NCI-H524 (cell line): ENCODE measurements at places on chromosomes 1 and 21.

DNA sequence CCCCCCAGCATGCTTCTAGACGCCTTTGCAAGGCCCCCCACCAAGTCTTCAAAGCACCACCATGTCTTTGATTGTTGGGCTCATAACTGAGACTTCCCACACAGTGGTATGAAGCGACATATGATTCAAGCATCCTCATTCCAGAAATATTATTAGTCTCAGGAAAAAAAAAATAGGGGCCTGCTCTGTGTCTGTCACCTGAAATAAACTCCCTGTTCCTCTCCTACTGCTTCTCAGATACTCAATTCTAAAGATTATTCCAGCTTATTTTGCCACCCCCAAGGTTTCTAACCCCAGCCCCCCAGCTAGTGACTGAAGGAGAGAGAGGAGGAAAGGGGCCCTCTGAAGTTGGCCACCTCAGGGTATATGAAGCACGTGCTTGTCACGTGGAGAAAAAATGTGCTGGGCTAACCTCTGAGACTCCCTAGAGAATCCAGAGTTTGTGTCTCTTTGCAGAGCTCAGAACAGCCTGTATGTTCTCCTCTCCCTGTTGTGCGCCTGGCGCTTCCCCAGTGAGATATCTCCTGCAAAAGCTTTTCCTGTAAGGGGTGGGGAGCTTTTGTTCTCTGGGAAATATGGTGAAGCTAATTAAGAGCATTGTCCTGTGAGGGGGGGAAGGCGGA lies 35.9 kb upstream of the RASAL2 start:
- DNase-seq, result no peak

DNA sequence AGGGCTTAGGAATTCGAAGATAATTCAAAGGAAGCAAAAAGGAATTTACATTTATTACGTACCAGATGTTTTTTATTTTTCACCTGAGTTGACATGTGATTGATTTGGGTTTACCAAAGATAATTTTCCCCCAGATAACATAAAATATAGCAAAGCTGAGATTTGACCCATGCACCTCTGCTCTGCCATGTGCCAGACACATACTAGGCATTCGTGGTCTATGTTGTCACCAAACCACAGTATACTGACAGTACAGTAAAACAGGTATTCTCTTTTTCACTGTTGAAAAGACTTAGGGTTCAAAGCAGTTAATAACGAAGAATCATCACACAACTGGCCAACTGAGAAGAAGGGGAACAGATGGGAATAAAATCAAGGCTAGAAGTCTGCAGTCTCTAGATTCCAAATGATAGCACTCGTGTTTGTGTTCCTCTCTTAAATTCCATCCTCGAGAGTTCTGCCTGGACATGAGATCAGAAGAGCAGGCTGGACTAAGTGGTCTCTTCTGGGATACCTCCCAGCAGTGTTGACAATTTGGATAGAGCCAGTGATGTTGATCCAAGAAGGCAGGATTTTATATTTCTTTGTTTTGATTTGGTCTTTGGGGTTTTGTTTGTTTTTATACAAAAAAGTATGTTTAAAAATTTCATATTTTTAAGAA lies 85.3 kb upstream of the RAVER2 start:
- no peak for DNase-seq

DNA sequence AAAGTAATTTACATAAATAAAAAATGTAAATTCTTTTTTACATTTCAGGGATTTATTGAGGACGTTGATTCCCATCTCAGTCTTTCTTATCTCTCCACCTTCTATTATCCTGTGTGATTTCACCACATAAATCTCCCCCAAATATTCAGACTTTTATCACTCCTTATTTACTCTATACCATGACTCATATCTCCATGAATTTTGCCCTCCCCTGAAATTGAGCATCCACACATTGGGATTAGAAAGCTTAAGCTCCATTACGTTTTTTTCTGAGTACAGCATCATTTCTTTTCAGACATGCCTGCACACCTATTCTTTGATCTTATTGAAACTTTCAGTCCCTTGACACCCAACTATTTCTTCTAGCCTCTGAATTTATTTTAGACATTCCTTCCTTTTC lies 111.2 kb downstream of the IFI44 start:
- DNase-seq, result no peak

DNA sequence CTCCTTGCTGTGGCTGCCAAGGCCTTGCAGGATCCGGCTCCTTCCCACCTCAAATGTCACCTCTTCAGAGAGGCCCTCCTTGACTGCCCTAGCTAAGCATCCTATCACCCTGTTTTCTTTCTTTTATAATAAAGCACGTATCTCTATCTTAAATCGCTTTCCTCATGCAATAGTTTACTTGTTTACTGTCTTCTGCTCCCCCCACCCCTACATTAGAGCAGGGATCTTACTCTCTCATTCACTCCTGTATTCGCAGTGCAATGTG lies 36.4 kb downstream of the MYOM3 start:
- DNase-seq, result no peak

DNA sequence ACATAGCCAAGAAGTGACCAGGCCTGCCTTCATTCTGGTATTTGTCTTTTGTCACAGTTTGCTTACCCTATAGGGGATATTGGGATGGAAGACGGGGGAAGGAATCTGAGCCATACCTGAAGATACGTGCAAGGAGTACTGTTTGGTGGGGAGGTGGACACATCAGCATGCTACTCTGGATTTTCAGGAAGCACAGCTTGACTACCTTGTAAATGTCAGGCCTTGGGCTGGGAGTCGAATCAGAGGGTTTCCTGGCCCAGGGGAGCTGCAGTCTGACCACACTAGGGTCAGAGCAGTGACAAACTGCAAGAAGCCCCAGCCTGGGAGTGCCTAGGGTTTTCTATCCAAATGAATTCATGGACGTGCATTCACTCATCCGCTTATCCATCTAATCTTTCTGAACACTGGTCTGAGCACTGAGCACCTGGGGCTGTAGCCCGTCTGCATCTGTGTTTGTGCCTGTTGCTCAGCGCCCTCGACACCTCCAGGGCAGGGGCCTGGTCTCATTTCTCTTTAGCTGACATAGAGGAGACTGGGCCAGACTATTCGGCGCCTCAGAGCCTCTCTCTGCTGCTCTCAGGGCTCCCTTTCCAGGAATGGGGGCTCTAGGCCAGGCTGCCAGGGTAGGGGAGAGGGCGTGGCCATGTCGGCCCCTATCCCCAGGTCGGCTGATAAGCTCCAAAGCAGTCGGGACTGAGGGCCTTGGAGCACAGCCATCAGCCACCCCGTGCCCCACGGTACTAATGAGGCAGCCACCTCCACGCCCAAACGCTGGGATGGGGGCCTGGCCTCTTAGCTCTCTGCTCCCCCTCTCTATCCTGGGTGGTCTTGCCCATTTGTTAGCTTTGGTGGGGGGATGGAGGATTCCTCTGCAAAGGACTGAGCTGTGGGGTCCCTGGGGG lies 47.0 kb upstream of the SLC2A1 start:
- DNase-seq, result no peak

DNA sequence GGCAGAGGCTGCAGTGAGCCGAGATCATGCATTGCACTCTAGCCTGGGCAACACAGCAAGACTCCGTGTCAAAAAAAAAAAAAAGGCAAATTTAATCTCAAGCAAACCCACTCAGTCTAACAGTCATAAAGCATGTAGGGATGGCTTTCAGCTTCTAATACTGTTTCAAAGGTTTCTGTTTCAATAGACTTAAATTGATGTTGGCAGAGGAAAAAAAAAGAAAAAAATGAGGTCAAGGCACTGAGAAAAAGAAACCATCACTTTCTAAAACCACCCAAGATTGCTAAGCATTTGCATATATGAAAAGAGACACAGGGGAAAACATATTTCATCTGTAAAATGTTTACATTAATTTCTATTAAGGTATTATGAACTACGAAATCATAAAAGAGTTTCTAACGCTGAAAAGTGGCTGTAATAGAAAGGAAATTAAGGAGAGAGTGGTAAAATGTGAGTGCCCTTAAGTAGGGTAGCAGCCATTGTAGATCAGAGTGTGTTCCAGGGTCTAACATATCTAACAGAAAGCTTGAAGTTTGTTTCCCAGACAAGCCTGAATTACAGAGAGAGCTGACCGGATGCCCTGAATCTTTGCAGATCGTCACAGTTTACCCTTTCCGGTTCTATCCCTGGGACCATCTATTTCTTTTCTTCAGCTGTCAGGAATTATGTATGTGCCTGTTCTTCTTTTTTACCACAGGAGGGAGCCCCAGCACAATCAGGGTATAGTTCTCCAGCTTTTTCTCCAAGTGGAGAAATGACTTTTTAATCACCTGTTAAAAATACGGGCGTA lies 70.0 kb downstream of the PLD5 start:
- DNase-seq, result peak; percentile 32

DNA sequence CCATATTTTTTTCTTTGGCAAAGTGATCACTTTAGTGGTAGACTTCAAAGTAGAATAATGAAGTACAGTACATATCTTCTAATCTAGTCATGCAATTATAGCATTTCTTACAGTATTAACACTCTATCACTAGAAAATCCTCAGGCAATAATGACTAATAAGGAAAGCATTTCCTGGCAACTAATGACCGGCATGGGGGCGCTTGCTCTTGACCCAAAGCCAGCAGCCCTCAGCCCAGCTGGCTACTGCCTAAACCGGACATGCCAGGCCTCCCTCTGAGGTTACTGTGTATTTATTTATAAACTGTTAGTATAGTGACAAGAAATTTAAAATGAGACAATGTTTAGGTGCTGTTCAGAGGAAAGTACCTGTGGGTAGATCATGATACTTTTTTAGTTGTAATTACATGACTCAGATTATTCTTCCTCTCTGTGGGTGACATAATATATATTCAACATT lies 633.8 kb downstream of the PTPRC start:
- DNase-seq, result no peak
